ENCODE measurements at places on chromosomes 16 and 17.

DNA sequence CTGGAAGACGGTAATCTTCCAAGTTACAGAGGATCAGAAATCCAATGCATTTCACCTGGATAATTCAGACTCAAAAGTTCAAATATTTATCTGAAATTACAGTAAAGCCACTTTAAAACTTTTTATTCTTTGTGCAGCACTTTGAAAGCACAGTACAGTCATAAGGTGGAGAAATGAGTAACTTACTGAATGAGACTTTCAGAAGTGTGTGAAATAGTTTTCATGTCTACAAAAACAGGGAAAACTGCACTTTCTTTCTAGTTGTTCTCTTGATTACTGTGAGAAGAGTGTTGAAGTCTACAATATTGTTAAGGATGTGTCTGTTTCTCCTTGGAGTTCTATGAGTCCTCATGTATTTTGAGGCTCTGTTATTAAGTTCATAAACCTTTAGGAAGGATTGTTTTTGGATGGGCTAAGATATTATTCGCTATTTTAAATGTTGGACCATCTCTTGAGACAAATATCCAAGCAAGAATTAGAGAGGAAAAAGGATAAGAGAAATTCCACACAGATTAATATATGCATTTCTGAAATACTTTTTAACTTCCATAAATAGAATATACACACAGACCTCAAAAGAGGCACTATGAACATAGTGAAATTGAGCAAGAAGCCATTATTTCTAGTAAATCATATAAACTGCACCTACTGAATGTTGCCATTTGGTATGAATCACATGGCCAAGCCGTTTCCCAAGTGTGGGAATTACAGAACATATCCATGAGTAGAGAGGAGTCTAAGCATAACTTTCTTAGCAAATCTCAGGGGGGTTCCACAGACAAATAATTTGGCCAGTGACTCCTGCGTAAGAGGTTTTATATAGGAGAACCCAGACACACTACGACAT is 83.6 kb upstream of the PLEKHM1 start:
- DNase-seq: no peak

DNA sequence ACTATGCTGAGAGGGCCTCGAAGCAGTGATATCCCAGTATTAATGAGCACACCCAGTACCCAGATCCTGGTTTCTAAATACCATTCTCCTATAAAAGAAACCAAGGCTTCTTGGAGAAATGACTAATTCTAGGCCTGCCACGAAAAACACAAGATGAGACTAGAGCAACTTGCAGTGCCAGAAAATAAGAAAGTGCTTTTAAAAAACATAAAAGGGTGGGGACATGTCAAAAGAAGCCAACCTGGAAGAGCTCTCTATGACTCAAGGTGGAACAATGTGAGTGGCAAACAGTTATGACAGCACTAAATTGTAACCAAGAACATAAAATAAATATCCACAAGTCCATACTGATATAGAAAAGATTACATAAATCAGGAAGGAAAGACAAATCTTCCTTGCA is 153.2 kb upstream of the KCNJ18 start:
- no peak for DNase-seq

DNA sequence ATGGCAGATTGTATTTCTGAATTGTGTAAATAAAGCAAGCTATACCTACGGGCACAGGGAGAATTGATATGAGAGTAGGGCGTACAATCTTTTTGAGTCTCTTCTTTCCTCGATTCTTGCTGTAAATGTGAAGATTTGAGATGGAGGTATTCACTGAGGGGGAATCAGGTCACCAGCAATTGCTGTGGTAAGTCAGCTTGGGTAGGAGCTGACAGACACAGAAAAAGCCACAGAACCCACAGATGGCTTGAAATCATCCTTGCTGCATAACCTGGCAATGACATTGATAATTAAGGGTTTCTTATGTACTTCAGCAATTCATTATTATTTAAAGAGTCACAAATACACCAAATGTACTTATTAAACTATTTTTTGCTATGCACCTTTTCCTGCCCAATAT is 164.2 kb downstream of the CNTNAP4 start:
- DNase-seq: no peak

DNA sequence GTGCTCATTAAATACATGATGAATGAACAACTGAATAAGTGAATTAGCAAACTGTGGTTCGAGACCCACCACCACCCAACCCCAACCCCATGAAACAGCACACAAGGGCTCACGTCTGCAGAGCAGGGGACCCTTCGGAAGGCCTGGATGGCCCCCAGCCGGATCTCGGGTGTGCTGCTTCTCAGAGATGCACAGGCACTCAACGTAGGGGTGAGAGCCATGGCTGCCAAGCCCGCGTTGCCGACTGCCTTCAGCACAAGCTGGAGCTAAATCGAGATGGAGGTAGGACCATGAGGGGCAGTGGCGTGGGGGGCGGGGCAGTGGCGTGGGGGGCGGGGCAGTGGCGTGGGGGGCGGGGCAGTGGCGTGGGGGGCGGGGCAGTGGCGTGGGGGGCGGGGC is 93.2 kb downstream of the LITAF start:
- no peak for DNase-seq

- DNase-seq: no peak
Measured at GRCh38 chr17:31250229-31250628, 46.8 kb downstream of the OMG start.

- DNase-seq: no peak
Measured at GRCh38 chr16:31351246-31351941, 3.6 kb upstream of the ITGAX start.

GRCh38 chr17:17380145-17380925 is 77.2 kb downstream of the NT5M start:
- DNase-seq: no peak

- DNase-seq: no peak
Measured at GRCh38 chr17:76940738-76941350, 72.6 kb downstream of the MGAT5B start.

DNA sequence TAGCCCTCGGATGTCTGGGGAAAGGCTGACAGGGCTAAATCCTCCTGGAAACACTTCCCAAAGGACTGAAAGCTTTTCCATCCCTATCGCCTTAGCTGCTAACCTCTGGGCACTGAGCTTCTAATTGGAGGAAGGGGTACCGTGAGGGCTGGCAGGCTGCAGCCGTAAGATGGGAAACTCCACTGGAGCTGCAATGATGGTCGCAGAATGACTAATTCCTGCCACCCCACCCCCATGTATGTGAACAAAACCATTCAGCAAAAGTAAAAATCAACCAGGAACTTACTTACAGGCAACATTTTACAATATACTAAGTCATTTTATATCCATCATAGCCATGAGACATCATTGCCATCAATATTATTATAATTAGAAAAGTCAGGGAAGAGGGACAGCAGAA is 133.3 kb downstream of the ABCC12 start:
- DNase-seq: no peak

- no peak for DNase-seq
Measured at GRCh38 chr17:2986925-2987324, 76.5 kb downstream of the OR1D5 start.

GRCh38 chr17:41919165-41919817 is 540 bp upstream of the ACLY start:
- DNase-seq: peak; percentile 71

GRCh38 chr17:80892900-80893603 is 98.6 kb upstream of the CHMP6 start:
- no peak for DNase-seq

DNA sequence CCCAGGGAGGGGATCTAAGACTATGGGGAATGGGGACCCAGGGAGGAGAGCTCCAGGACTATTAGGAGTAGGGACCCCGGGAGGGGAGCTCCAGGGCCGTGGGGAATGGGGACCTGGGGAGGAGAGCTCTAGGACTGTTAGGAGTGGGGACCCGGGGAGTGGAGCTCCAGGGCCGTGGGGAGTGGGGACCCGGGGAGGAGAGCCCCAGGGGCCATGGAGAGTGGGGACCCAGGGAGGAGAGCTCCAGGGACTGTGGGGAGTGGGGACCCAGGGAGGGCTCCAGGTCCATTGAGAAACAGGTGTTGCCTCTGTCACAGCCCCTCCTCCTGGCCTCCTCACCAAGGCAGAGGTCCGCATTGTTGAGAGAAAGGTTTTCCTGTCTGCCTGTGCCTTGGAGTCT is 16.0 kb downstream of the MPRIP start:
- DNase-seq: no peak

DNA sequence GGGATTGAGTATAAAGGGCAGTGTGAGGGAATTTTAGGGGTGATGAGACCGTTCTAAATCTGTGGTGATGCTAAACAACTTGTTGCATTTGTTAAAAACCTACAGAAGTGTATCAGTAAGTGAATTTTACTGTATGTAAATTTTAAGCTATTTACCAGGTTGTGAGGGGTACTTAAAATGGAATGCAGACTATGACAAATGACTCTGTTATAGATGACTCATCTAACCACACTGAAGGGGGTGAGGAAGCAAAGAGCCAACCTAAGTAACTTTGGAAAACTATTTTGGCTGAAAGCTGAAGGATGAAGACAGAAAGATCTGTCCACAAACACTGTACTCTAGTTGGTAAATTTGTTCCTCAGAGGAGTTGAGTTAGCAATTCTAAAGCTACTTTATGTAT is 5.3 kb upstream of the MKS1 start:
- DNase-seq: no peak

- no peak for DNase-seq
Measured at GRCh38 chr17:12590417-12590816, 75.3 kb upstream of the MYOCD start.

DNA sequence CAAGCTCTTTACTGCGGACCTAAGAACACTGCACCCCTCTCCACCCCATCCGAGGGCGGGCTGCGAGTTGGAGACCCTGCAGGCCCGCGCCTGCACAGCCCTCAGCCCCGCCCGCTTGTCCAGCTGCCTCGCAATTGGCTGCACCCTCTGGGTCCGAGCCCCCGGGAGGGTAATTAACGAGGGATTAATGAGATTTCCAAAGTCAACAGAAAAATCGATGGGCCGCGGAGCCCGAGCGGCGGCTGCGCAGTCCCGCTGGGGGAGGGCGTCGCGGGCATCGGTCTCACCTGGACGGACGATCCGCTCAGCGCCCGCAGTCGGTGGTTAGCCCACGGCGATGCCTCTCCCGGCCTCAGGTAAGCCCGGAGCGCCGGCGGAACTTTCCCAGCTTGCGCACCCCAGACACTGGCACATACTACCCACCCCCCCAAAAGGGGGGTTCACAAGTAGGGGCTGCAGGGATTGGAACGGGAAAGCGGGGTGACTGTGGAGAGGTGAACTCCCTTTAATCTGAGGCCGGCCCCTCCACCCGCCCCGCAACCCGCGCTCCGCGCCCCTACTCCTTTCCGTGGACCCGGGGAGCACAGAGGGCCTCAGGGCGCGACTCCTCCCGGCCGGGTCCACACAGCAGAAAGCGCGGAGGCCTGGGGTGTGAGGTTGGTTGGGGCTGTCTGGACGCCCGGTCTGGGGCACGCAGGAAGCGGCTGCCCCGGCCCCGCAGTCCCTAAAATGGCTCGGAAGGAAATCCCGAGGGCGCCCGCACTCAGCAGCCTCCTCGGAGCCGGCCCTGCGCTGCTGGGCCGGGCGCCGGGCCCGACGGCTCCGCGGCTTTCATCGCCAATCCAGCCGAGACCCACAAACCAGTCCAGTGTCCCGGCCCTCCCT is at the start of gene OTOP3:
TSS of gene OTOP3 (plus strand) at position 314 of the 885 bp plus-strand sequence. CDS start at position 338, 24 bp downstream.
- no peak for DNase-seq

DNA sequence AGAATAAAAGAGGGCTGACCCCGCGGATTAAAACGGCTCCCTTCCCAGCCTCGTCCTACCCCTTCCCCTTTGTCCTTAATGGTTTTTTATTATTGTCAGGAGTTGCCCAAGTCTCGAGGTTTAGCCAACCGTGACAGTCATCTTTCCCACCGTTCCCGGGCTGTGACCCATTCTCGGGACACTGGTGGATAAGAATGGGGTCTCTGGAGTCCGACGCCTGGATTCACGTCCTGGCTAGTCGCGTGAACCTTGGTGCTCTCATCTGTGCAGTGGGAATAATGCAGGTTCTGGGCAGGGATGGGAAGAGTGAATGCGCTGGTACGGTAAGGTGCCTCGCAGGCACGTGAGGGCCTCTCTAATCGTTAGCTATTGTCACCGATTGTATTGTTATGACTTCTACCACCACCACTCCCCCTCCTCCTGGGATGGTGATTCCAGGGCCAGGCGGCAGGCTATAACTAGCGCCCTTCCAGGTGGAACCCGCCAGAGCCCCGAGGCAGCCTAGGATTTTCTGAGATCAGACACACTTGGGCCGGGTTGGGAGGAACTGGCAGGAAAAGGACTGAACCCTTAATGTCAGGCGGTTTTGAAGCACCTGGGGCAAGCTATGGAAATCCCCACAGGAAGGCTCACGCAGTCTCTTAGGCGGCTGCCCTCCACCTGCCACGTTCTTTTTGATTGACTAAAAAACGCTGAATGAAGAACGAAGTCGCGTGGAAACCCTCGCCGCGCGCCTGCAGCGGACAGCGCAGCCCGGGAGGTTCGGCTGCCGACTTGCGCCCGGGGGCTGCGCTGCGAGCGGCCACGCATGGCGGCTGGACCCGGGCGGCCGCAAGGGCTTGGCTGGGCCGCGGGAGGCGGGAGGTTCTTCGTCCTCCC is 2.7 kb downstream of the HS3ST3B1 start:
- no peak for DNase-seq

DNA sequence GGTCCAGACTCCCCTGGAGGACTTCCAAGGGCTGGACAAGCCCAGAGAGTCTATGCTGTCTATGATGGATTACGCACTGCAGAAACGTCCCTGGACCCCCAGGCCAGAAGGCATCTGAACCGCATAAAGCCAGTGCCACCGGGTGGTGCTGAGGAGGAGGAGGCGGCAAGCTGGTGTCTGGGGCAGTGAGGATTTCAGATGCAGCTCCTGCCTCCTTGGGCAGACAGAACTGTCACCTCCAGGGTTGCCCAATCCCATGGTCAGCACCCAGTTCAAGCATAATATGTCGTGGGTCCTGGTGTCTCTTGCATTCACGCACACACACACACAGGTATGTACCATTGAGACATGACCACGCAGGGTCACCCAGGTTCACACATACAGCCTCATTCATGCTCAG is 25.6 kb downstream of the RAP1GAP2 start:
- no peak for DNase-seq

DNA sequence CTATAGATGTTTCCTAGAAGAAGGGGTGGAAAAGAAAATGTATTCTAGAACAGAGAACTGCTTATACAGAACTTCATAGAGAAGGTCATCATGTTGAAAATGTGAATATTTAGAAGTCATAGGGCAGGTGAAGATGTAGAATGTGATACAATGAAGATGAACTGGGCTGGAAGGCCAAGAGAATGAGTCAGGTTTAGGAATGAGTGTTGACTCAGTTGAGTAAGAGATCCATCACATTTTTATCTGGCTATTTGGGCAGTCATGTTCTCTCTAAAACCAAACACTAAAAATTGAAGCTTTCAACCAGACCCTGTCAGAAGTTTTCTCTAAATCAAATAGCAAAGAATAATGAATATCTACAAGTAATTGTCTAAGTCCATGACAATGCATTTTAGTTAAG is 660.5 kb downstream of the KCNJ2 start:
- no peak for DNase-seq

DNA sequence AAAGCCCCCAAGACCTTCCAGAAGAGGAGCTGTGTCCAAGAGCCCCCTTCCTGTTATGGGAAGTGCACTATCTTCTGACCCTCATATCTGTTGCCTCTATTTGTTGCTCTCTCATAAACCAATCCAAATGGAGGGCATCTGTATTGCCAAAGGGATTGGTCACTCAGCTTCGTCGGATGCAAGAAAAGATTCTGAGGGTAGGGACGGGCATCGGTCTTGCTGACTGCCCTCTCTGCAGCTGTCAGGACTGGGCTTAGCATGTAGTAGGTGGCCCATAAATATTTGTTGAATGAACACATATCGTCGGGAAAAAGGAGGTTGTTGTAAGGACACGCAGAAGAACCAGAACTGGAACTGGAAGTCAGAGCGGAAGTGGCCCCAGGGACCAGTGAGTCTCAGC is 44.1 kb downstream of the CCDC42 start:
- DNase-seq: no peak
